Endothelial cell of umbilical vein (primary cell): ENCODE measurements at places on chromosomes 11 and 22. TPM values are rescaled to one million over a fixed set of nuclear protein-coding genes. Genes with fewer than 3 reads are reported as not detected.

HBE1 gene
- total RNA-seq, result not detected in 2 replicates

TSPAN18 gene
- 65.3 and 118 TPM in 2 replicates for total RNA-seq

DNA sequence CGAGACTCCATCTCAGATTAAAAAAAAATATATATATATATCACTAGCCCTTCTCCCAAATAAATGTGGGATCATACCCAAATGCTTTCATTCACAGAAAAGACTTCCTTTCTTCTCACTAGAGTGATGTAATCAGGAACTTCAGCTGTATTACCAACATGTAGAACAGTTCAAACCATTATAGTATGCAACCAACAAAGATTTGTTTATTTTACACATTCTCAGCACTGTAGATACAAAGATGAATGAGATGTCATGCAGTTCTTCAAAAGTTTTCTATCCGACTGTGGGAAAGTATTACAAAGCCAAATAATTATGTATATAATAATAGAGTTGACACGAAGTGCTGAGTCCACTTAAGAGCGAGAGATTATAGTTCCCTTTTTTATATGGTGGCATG, 22.2 kb upstream of the ZNF143 start:
- no peak overlapping the region for H3K4me3 ChIP-seq
- no peaks in the 10 kb centered on the region for H3K4me1 ChIP-seq
- H3K36me3 ChIP-seq, result peaks cover 49% of the 10 kb centered on the region
- DNase-seq, result no peak
- H3K27me3 ChIP-seq, result no peaks in the 10 kb centered on the region

DNA sequence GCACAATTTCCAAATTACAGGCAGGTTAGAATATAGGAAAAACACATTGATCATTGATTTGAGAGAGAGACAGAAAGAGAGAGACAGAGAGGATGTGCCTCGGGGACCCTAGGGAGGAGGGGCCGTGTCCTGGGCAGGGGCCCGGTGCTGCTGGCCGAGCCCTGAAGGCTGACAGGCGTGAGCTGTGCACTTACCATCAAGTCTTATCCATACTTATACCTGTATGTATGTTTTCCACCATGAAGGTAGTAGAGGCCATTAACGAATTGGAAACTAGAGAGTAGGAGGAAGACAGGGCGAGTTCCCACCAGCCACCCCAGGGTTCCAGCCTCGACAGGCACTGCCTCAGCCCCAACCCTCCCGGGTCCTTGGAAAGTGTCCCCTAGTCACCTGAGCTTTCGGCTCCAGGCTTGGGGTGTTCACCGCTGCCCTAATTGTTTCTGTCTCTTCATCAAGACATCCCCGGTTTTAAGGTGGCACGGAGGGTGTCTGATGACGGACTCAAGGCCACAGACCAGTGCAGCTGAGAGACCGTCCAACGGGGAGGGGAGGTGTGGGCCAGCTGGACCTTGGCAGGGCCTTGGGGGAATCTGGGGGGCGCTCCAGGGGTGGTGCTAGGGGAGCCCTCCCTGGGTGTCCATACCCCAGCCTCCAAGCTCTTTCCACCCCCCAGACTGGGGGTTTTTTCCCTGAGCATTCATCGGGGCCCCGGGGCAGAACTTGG, 431.3 kb downstream of the TBC1D22A start:
- H3K4me3 ChIP-seq, result no peak overlapping the region
- H3K4me1 ChIP-seq, result no peaks in the 10 kb centered on the region
- H3K27ac ChIP-seq, result no peak overlapping the region
- H3K27me3 ChIP-seq, result no peaks in the 10 kb centered on the region
- H3K36me3 ChIP-seq, result no peaks in the 10 kb centered on the region

DNA sequence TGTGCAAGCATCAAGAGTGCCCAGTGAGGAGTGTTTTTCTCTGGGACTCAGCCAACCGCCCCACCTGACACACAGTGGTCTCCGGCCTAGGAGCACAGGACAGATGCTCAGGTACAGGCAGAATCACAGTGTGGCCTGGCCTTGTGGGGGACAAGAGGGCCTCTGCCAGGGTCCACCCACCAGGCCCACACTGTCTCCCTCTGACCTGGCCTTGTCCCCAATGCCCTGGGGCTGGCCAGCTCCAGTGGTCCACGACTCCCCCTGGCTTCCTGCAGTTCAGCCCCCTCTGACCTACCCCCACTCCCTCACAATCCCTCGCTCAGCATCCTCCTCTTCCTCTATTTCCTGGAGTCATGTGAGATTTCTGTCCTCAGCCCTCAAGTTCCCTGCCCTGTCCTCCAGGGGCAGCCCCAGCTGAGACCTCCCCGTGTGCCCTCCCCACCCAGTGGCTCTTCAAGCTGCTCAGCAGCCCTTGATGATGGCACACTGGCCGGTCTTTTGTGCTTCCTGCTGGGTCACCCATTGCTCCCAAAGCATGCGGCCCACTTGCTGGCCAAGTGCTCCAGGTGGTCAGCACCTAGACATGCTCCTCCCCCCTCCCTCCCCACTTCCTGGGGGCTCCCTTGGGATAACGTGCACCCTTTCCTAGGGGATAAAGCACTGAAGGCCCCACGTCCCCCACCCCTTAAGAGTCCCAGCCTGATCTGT, 1.7 kb downstream of the TSSK2 start:
- no peaks in the 10 kb centered on the region for H3K27me3 ChIP-seq
- H3K4me1 ChIP-seq, result no peaks in the 10 kb centered on the region
- H3K27ac ChIP-seq, result no peak overlapping the region
- H3K36me3 ChIP-seq, result peaks cover 38% of the 10 kb centered on the region
- H3K4me3 ChIP-seq, result no peak overlapping the region

DNA sequence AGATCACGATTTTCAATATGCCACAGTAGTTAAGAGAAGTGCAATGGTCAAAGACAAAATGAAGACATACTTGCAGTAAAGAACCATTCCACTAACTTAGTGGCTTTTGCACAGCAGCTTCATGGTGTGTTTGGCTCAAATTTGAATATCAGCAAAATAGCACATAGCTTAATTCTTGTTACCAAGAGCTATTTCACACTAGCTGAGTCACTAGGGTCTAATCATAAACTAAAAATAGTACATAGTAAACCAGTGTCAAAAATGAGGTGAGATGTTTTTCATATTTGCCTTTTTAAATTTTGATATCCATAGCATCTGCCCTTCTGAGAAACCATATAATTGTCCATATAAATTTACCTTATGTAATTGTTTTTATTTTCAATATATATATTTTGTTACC, 325.0 kb upstream of the LUZP2 start:
- no peak for DNase-seq
- no peaks in the 10 kb centered on the region for H3K4me1 ChIP-seq
- H3K4me3 ChIP-seq, result no peak overlapping the region
- H3K36me3 ChIP-seq, result no peaks in the 10 kb centered on the region
- H3K27me3 ChIP-seq, result no peaks in the 10 kb centered on the region
